Pancreas (tissue), 10 donors: ENCODE measurements at places on chromosomes 5 and 9. TPM values are rescaled to one million over a fixed set of nuclear protein-coding genes. Genes with fewer than 3 reads are reported as not detected.

DNA sequence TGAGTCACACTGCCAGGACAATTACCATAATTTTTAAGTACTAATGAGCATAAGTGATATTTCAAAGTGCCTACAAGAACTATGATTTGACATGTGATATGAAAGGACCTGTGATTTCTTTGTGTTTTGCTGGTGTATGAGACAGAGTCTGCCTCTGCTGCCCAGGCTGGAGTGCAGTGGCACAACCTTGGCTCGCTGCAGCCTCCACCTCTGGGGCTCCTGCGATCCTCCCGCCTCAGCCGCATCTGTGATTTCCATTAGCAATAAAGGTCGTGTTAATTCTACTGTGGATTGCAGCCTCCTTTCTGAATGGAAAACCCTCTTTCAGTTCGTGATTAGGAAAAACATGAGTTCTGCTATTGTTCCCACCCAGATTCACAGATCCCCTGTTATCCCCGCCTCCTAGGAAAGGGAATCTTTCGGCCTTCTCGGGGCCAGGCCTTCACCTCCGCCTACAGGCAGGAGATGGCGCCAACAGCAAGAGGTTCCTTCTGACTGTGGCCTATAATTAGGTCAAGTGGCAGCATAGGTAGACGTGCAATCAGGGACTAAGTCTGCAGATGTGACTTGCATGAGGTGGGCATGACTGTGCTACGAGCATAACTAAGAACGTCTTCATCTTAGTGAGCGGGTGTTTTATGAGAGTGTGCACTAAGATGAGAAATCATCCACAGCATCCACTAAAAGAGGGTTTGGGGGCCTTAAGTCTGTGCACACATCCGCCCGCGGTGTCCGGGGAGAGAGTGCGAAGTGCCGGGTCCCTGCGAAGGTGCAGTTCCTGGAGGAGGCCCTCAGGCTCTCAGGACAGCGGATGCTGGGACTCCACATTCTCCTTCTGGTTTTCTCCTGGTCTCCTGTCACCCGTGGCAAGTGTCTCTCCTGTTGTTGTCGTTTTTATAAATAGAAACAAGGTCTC is 23.1 kb downstream of the TRIM7 start:
- DNase-seq, result peak; percentile 64

- no peak for DNase-seq
Observed at GRCh38 chr5:42270771-42271170, 152.5 kb upstream of the GHR start.

- no peak for DNase-seq
Observed at GRCh38 chr5:81121836-81122630, 111.1 kb upstream of the CKMT2 start.

DNA sequence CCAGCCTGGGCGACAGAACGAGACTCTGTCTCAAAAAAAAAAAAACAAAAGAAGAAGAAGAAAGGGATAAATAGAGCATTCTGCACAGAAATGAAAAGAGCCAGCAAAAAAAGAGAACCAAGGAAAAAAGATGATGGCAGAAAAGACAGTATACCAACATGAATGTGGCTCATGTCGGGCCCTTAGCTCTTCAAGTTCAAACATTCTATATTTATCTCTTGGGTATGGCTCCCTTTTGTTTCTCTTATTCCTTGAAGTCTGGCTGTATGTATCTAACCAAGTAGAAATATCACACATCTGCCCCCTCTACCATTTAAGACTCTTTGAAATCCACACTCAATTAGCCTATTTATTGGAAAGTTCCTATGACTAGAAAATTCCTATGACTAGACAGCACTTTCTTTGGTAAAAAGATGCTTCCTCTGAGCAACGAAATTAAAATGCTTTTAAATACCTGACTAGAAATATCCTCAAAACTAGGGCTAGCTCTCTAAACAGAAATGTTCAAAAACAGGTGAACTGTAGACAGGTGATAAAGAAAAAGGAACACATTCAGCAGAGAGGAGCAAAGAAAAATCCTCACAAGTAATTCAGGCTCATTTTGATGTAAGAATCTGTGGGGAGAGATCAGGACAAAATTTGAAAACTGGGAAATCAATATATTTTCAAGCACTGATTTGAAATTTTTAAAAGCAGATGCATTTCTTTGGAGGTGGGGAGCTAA is 2.6 kb downstream of the SELENOP start:
- DNase-seq, result no peak

GRCh38 chr5:119354537-119355243 is 1.1 kb upstream of the TNFAIP8 start:
- DNase-seq, result no peak

- DNase-seq, result no peak
Observed at GRCh38 chr9:37146410-37146809, 26.0 kb downstream of the ZCCHC7 start.

DNA sequence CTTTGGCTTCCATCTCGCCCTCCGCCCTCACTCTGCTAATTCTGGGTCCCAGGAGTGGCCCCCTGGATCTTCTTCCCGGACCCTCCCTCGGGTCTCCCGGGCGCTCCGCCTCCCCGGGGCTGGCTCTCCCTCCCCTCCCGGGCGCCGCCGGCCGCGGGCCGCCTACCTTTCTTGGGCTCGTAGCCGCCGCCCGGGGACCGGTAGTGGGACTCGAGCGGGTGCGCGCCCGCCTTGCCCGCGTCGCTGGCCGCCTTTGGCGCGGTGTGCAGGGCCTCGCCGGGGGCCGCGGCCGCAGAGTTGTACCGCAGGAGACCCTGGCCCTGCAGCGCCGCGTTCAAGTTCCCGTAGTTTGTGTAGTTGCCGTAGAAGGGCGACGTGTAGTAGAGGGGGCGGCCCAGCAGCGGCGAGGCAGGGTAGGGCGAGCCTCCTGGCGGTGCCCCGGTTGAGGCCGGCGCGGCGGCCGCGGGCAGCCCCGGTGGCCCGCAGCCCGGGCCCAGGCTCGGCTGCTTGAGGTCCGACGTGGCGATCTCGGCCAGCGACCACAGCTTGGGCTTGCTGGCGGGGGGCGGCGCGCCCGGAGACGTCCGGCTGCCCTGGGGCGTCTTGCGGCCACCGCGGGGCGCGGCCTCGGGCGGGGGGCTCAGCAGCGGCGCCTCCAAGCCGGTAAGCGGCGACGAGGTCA is 3.2 kb downstream of the IRX2 start:
- no peak for DNase-seq

GRCh38 chr9:133945977-133946753 is 46.0 kb downstream of the VAV2 start:
- DNase-seq, result no peak

- no peak for DNase-seq
Observed at GRCh38 chr5:22998774-22999173, 145.6 kb upstream of the CDH12 start.

GRCh38 chr5:135356522-135357318 is 42.3 kb downstream of the MACROH2A1 start:
- no peak for DNase-seq

Gene OMD
- total RNA-seq, result 0.20 TPM

Gene NMUR2
- total RNA-seq, result not detected

Gene SEC24A
- total RNA-seq, result 10.0 TPM

Gene BAAT
- total RNA-seq, result 13.9 TPM

Gene NUP214
- total RNA-seq, result 27.7 TPM
